Activated T-cell treated with anti-CD3 and anti-CD28 coated beads for 24 hours (primary cell): ENCODE measurements at places on chromosomes 2 and 18.

DNA sequence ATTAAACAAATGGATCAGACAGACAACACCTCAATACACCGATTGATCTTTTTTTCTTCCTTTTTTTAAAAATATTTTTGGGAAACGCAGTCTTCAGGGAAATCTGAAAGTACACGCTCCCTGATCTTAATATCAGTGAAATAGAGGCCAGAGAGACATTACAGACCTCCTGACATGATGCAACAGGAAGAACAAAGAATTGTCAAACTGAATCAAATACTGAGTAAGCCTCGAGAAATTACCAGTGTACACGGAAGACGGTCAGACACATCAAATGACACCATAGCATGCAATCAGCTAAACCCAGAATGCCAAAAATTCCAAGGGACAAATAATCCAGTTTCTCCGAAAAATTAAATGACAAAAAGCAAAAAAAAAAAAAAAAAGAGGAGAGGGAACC is 80.2 kb upstream of the NFU1 start:
- DNase-seq, result no peak

GRCh38 chr2:127157651-127158485 is 50.9 kb upstream of the BIN1 start:
- no peak for DNase-seq

GRCh38 chr18:24504401-24504800 is 44.0 kb downstream of the HRH4 start:
- DNase-seq, result no peak

GRCh38 chr2:131431336-131431735 is 44.6 kb upstream of the TUBA3D start:
- no peak for DNase-seq

DNA sequence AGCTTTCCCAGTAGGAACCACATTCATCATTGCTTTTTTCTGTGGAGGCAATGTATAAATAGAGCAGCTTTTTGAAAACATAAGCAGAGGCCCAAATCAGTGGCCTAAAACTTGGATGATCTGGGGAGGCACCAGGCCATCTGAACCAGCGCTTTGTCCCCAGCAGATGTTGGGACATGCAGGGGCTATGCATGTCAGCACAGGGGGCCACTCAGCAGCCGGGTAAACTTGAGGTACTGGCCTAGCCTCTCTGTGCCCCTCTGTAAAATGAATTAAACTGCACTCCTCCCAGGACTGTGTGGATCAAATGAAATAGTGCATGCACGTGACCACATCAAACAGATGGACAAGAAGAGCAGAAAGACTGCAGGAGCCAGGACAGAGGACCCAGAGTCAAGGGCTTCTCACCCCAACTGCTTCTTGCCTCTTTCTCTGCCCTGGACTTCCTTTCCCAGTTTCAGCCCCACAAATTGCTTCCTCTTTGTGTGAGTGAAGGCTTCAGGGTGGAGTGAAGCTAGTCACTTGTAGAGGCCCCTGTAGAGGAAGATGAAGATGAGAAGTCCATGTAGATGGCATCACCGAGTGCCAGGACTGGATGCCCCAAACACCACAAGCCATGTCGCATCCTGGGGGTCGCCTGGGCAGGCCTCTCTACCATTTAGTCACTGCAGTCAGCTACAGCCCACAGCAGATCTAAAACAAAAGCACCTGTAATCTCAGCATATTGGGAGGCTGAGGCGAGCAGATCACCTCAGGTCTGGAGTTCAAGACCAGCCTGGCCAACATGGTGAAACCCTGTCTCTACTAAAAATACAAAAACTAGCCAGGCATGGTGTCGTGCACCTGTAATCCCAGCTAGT is 53.2 kb downstream of the IMPA2 start:
- DNase-seq, result no peak

DNA sequence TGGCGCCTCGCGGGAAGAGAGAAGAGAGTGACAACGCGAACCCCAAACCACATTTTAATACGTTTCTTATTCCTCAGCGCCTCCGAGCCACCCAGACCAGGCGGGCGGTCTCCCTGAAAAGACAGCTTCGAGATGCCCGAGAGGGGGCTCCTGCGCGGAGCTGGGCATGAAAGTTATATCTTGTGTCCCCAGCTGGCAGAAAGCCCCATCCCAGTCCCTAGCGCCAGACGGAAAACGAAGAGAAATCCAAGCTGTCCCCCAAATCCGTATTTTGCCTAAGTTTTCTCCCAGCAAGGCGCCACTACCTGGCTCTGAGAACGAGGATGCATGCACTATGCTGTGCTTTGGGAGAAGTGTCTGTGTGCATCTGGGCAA is 797 bp downstream of the NXPH2 start:
- no peak for DNase-seq
